ENCODE measurements at places on chromosomes 3 and 15. TPM values are rescaled to one million over a fixed set of nuclear protein-coding genes. Genes with fewer than 3 reads are reported as not detected.

GRK7 gene
- not detected for total RNA-seq

NPTN gene
- 58.5 TPM for total RNA-seq

GRCh38 chr3:50557915-50558314, 9.6 kb downstream of the C3orf18 start:
- DNase-seq: no peak

DNA sequence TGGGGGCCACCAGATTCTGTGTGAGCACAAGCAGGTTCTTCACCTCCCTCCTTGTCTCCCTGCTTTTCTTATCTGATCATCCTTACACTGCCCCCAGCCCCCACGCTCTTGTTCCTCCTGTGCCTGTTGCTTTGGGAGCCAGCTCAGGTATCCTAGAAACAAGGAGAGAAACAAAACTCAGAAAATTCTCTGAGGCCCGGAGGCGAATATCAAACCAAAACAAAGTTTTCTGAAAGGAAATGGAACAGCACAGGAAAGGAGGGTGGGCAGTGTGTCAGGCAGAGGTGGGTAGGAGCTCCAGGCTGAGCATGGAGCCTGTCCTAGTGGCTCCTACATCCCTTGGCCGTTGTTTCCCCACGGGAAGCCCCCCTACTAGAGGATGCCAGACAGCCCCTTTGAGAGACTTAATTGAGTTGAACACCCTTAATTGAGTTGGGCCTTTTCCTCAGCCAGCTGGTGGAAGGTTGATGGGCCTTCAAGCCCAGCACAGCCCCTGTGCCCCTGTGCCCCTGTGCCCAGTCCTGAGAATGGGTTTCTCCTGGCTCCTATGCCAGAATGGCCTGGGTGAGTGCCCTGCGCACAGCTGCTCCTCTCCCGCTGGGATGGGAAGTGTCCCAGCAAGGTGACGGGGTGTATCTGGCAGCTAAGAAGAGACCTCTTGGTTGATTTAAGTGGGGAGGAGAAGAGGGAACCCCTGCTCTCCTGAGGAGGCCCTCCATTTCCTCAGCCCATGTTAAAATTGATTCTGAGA, 22.8 kb upstream of the JMJD7 start:
- DNase-seq: no peak

- DNase-seq: no peak
Observed at GRCh38 chr15:40942337-40942854, 10.9 kb upstream of the CHAC1 start.

GRCh38 chr3:154992655-154993054, 87.5 kb upstream of the MME start:
- no peak for DNase-seq

DNA sequence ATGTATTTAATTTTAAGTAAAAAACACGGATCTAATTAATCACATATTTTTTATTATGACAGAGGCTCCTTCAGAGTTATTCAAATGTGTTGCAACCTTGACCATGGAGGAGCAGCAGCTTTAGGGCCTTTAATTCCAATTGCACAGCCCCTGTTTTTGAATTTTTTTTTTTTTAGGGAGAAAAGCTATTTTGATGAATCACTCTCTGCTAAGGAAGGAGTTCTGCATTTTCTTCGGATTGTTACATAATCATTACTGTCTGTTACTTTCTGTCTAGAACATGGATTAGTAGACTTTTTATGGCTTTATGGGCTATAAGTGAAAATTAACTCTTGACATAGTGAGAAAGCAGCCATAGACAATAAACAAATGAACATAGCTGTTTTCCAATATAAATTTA, 90.8 kb downstream of the MCTP2 start:
- no peak for DNase-seq

GRCh38 chr3:112653881-112654300, 12.9 kb upstream of the CCDC80 start:
- DNase-seq: no peak

DNA sequence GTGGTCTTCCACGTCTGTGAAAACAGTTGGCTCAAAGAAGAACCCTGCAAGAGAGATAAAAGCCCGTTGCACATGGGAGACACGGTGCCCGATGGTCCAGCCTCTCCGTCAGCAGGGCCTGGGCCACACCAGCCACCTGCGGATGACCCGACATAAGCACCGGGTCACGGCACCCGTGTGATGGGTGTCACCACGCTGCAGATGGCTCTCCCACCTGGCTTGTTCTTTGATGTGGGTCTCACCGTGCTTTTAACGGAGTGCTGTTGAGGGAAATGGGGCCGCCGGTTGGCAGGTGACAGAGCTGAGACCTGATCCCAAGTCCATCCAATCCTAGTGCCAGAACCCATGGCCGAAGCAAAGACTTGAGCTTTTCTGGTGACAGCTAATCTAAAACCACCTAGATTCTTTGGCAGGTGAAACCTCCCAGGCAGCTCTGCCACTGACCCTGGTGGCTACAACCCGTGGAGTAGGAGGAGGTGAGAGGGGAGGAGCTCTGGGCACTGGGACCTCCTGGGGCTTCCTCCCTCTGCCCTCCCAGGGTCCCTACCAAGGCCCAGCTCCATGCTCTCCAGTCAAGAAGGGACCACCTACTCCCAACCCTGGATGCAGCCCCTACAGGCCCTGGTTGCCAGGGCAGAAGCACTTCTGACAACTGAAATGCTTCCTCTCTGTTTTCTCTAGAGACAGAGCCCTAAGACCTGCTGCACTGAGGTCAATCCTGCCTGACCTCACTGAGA, 23.4 kb upstream of the SLC41A3 start:
- DNase-seq: no peak

DNA sequence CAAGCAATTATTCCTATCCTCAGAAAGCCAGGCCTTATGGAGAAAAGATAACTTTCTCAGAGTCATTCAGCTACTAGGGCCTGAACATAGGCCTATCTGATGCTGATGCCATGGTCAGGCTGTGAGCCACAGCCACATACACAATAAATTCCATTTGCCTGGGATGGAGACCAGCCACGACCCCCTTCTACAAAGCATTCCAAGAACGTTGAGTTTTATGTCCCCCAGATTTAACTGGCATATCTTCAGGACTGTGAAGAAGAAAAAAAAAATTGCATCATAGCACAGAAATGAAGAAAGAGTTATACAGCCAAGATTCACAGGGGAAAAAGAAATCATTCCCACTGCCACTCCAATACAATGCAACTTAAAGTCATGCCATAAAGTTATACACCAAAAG, 100.0 kb downstream of the THBS1 start:
- DNase-seq: no peak

- DNase-seq: peak; percentile 66
Observed at GRCh38 chr3:48548729-48549705, 7.6 kb downstream of the PFKFB4 start.

All from CD8-positive, alpha-beta memory T cell (primary cell).